ENCODE measurements at places on chromosomes 11 and 22.

DNA sequence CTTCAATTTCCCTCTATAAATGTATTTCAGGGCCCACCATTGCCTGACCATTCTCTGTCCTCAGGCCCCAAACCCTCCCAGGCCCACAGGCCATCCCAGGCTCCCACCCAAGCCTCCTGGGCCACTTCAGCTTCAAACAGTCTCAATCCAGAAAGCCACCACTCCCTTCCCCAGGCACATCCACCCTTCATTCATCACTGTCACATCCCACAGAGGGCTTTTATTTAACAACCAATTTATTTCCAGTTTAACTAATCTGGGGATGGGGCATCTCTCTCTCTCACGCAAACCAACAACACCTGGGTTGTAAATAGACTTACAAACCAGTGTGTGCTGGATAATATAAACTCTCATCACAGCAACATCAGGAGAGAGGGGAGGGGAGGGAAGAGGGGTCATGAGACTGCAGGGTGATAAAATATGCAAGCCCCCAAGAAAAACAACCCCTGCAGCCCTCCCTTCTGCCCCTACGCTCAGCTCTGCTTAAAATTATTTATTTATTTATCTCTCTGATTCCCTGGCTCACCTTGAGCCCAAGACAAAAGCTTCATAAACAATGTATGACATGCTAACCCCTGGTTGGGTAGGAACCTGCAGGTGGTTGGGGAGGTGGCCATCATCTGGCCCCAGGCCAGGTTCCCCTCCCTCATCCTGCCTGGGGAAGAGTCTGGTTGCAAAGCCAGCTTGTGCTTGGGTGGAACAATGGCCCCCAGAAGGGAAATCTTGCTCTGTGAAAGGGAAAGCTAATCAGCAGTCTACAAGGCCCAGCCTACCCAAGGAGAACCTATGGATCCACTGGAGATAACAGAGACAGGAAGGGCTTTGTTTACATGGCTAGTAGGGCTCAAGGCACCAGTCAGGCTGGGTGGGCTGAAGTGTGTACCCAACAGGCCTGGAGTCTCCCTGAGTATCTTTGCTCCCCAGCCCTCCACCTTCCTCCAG lies 359.2 kb downstream of the BUD13 start:
- no peak for DNase-seq

DNA sequence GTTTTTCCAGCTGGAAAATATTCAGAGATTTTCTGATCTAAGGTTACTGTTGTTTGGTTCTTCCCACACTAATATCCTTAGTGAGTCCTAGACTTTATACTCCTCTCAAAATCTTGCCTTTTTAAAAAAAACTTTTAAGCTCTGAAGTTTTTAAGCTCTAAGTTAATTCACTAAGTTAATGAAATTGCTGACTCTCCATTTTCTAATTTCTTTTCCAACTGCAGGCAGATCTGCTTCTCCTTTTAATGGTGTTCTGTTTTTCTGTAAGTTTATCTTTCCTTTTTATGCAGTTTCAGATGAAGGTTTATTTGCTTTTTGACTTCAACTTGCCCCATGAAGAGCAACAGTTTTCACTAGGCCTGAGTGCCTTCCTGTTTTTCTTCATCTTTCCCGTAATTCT lies 125.8 kb upstream of the ARHGAP42 start:
- DNase-seq, result no peak

DNA sequence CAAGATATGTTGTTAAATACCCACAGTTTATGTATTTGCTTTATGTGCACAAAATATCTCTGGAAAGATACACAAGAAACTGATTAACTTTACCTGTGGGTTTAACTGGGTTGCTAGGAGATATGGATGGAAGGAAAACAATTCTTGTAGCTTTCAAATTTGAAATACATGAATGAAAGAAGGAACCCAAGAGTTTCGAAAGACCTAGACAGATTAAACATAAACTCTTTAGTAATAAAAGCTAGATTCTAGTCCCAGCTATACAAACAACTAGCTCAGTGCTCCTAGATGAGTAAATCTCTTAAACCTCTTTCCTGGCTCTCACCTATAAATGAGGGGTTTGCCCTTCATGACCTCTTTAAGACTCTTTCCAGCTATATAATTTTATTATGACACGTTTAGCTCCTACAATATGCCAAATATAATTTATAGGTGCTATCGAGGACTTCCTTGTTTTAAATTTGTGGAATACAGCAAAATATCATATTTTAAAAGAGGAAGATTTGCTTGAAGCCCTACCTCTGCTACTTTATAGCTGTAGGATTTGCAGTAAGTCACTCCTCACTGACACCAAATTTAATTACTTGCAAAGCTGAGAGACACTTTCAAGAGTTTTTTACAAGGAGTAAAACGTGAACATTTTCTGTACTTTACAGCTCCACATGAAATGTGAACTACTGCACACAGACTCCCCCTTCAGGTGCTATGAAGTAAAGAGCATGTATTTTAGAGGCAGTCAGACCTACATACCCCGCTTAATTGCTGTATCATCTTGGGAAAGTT lies 50.7 kb downstream of the RRAS2 start:
- DNase-seq, result no peak

DNA sequence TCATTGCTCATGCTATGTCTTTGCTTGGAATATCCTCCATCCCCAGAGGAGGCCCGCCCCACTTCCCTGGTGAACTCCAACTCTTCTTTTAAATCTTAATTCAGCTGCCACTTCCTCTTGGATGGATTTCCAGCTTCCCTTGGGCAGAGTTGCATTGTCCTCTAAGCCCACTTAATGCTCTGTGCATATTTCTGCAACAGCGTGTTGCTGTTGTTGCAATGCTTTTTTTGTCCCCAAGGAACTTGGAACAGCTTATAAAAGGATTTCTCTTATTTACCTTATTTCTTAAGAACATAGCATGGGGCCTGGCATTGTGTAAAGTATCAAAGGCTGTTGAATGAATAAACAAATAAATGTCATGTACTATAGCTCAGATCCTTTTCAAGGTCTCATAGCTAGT lies 507.4 kb downstream of the METTL15 start:
- DNase-seq, result no peak

DNA sequence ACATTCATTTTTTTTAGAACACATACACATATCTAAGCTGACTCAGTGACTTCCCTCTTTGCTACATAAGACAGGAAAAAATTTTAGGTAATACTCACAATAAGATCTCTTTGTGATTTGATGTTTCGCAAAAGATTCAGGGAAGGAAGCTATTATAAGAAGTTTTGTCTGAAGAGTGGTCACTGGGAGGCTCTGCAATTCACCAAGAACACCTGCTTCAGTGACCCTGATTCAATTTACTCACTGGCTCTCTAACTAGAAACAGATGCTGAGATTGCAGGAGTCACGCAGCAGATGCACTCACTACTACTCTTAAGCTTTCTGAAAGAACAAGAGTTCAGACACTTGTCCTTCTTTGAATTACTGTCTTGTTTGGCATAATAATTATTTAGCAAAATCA lies 193.6 kb upstream of the DDI1 start:
- no peak for DNase-seq

DNA sequence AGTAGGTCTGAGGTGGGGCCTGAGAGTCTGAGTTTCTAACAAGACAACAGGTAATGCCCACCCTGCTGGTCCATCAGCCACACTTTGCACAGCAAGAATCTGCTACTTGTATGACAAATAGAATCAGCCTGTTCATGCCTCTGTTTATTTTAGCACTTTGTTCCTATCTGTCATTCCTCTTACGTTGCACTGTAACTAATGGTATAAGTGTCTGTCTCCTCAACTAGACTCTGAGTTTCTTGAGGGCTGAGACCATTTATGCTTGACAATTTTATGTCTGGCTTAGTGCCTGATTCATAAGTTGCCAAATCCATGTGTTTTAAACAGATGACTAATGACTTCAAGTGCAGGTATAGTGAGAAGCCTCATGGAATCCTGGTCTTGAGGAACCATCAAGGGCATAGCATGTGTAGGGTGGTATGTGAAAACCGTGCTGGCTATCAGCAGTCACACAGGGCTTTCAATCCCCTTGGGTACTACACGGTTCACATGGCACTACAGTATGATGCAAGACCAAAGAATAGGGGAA lies 209.7 kb downstream of the C11orf91 start:
- DNase-seq, result no peak

DNA sequence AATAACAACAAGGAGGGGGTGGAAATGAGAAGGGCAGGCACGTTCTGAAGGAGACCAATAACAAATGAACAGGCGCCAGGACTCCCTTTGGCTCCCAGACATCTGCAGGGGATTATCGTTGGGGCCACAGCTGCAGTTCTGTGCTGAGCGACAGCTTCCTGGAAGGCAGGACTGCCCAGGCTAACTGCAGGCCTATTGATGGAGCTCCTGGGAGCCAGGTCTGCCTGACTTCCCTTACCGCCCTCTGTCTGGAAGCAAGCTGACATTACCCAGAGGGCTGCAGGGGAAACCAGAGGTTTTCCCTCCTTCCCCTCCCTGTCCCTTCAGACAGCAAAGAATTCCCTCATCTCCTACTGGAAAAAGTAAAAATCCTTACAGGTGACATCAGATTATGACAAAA lies 5.0 kb downstream of the DRD2 start:
- no peak for DNase-seq

DNA sequence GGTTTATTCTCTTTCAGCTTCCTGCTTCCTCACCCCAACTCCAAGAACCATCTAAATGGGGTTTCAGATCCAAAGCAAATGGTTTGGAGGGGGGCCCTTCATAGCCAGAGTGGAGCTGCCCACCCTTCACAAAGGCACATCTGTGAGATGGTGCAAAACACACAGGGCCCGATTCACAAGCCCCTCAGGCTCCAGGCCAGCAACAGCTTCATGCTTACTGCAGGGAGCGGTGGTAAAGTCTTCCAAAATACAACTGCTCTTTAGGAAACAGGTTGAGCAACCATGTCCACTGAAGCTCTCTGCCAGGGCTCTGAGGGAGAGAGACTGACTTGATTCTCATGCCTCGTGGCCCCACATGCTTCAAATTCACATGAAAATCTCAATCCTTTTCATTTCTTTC lies 213.0 kb upstream of the NARS2 start:
- DNase-seq, result no peak
